ENCODE measurements at places on chromosomes 7 and 10.

DNA sequence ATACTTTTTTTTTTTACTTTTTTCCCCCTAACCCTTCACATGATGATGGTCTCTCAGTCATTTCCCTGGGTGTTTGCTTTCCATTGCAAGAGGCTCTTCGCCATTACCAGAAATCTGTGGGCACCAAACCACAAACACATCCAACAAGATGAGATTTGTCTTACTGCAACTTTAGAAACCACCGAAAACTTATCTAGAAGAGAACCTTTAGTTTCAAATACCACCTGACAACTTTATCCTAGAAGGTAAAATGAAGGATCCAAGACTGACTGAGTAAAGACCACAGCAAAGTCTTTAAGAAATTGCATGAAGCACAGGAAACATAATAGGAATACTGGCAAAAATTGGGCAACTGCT lies 363.3 kb upstream of the MBL2 start:
- H3K27me3 ChIP-seq = no peaks in the 10 kb centered on the region
- H3K36me3 ChIP-seq = no peaks in the 10 kb centered on the region
- no peak for DNase-seq

- H3K4me1 ChIP-seq = no peaks in the 10 kb centered on the region
- H3K27ac ChIP-seq = no peak overlapping the region
- DNase-seq = no peak
- no peaks in the 10 kb centered on the region for H3K36me3 ChIP-seq
- H3K4me3 ChIP-seq = no peak overlapping the region
- no peaks in the 10 kb centered on the region for H3K27me3 ChIP-seq
These were observed 42.2 kb upstream of the CAPZA2 start for GRCh38 chr7:116820149-116820548.

- no peaks in the 10 kb centered on the region for H3K36me3 ChIP-seq
- H3K4me3 ChIP-seq = no peak overlapping the region
- no peak overlapping the region for H3K27ac ChIP-seq
- DNase-seq = no peak
- no peaks in the 10 kb centered on the region for H3K27me3 ChIP-seq
- H3K4me1 ChIP-seq = no peaks in the 10 kb centered on the region
These were observed 30.6 kb upstream of the PITRM1 start for GRCh38 chr10:3203016-3203811.

GRCh38 chr7:2084331-2084730 lies 148.4 kb downstream of the MAD1L1 start:
- no peak overlapping the region for H3K27ac ChIP-seq
- no peaks in the 10 kb centered on the region for H3K4me1 ChIP-seq
- no peak overlapping the region for H3K4me3 ChIP-seq
- no peak for DNase-seq

DNA sequence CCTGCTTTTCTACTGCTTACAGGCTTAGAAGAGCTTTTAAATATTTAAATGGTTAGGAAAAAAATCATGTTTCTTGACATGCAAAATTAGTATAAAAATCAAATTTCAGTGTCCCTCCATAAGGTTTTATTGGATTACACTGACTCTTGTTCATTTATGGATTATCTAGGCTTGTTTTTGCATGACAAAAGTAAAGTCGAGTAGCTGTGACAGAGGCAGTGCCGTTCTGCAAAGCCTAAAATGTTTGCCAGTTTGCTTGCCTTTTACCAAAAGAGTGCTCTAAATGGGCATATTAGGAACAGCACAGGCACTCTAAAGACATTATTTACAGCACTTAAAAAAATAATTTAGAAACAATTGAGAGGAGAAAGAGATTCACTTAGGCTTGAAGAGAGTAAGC lies 139.6 kb downstream of the TSPAN12 start:
- H3K27ac ChIP-seq = no peak overlapping the region
- no peak for DNase-seq
- no peaks in the 10 kb centered on the region for H3K36me3 ChIP-seq
- no peak overlapping the region for H3K4me3 ChIP-seq
- H3K27me3 ChIP-seq = no peaks in the 10 kb centered on the region

- no peaks in the 10 kb centered on the region for H3K36me3 ChIP-seq
- H3K4me1 ChIP-seq = no peaks in the 10 kb centered on the region
- no peaks in the 10 kb centered on the region for H3K27me3 ChIP-seq
These were observed 105.3 kb downstream of the ARHGAP21 start for GRCh38 chr10:24618401-24618800.

- H3K4me1 ChIP-seq = peaks cover 16% of the 10 kb centered on the region
- no peak for DNase-seq
- H3K4me3 ChIP-seq = no peak overlapping the region
- H3K27ac ChIP-seq = no peak overlapping the region
- H3K27me3 ChIP-seq = no peaks in the 10 kb centered on the region
These were observed 83.1 kb upstream of the NPVF start for GRCh38 chr7:25311346-25311745.

DNA sequence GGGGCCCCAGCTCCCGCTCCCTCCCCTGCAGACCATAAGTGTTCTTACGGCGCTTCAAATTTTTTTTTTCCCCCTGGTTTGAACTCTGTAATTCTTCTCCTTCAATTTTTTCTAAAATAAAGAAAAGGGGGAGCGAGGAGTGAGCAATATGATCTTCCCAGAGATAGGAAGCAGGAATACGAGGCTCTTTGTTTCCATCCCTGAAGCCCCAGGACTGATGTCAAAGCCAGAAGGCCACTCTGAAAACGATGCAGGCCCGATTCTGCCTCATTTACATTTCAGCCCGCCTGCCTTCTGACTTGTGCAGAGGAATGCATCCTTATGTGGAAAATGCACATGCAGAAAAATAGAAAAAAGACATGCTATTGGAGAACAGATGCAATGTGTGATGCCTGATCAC lies 401.5 kb upstream of the MKI67 start:
- H3K27me3 ChIP-seq = no peaks in the 10 kb centered on the region
- H3K36me3 ChIP-seq = no peaks in the 10 kb centered on the region
- no peak overlapping the region for H3K4me3 ChIP-seq

- H3K36me3 ChIP-seq = no peaks in the 10 kb centered on the region
- no peak for DNase-seq
- H3K4me3 ChIP-seq = no peak overlapping the region
- H3K27ac ChIP-seq = no peak overlapping the region
- H3K27me3 ChIP-seq = no peaks in the 10 kb centered on the region
These were observed 79.5 kb upstream of the SEMA3A start for GRCh38 chr7:84274029-84274638.

DNA sequence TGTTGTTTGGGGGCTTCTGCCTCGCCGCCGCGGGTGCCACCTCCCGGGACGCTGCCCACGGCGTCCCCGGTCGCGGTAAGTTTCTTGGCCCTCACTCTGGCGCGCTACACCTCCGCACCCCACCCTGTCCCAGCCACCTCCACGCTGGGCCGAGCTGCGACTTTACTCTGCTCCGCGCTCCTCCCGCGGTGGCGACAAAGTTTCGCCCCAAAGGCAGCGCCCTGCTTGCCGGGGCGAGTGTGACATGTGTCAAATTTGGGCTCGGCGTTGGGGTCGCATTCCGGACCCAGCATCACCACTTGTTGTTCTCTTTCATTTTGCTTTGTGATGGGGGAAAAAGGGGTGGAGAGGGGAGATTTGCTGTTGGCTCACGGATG lies 167.7 kb upstream of the PPP1R3A start:
- H3K4me3 ChIP-seq = peak overlapping the region; percentile 85
- no peaks in the 10 kb centered on the region for H3K36me3 ChIP-seq
- H3K27me3 ChIP-seq = no peaks in the 10 kb centered on the region
- peak overlapping the region; percentile 97 for H3K27ac ChIP-seq

GRCh38 chr7:34832020-34832419 lies 174.0 kb downstream of the NPSR1 start:
- H3K4me3 ChIP-seq = no peak overlapping the region
- H3K27me3 ChIP-seq = no peaks in the 10 kb centered on the region
- H3K4me1 ChIP-seq = no peaks in the 10 kb centered on the region
- DNase-seq = no peak

DNA sequence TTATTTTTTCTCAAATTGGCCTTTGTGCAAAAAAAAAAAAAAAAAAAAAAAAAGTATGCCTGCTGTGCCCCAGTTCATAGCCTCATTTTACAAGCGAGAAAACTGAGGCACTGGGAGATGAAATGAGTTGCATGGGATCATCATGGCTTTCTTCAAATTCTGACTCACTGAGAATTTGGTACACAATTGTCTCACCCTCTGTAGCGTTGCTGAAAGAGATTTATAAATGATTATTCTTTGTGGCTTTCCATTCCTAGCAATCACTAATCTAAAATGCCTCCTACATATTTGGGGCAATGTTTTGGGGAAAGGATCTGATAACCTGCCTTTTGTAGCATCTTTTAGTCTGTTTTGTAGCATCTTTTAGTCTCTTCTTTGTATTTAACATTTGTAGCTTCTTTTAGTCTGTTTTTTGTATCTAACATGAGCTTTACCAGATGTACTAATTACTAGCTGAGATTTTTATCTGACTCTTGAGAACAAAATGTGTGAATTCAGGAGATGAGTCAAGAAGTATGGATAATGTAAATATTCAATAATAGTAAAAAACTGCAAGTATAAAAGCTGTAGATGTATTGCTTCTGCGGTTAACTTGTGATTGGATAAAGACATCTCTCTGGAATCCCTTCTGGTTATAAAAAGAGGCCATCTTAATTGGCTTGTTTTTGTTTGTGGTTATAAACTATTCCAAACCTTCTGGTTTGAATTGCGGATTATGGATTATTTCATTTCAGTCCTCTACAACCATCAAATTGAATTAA lies 161.4 kb downstream of the ARID5B start:
- H3K4me3 ChIP-seq = no peak overlapping the region
- H3K27ac ChIP-seq = peak overlapping the region; percentile 5

GRCh38 chr10:86708783-86709380 lies 40.6 kb downstream of the LDB3 start:
- DNase-seq = no peak
- no peaks in the 10 kb centered on the region for H3K36me3 ChIP-seq
- no peaks in the 10 kb centered on the region for H3K27me3 ChIP-seq

- no peak overlapping the region for H3K4me3 ChIP-seq
- H3K27me3 ChIP-seq = no peaks in the 10 kb centered on the region
- DNase-seq = no peak
- no peak overlapping the region for H3K27ac ChIP-seq
- no peaks in the 10 kb centered on the region for H3K4me1 ChIP-seq
- H3K36me3 ChIP-seq = no peaks in the 10 kb centered on the region
These were observed 12.0 kb downstream of the ZSCAN25 start for GRCh38 chr7:99628471-99629465.

GRCh38 chr7:15781944-15782343 lies 95.5 kb upstream of the MEOX2 start:
- DNase-seq = no peak
- no peaks in the 10 kb centered on the region for H3K36me3 ChIP-seq
- no peaks in the 10 kb centered on the region for H3K27me3 ChIP-seq
- no peaks in the 10 kb centered on the region for H3K4me1 ChIP-seq

DNA sequence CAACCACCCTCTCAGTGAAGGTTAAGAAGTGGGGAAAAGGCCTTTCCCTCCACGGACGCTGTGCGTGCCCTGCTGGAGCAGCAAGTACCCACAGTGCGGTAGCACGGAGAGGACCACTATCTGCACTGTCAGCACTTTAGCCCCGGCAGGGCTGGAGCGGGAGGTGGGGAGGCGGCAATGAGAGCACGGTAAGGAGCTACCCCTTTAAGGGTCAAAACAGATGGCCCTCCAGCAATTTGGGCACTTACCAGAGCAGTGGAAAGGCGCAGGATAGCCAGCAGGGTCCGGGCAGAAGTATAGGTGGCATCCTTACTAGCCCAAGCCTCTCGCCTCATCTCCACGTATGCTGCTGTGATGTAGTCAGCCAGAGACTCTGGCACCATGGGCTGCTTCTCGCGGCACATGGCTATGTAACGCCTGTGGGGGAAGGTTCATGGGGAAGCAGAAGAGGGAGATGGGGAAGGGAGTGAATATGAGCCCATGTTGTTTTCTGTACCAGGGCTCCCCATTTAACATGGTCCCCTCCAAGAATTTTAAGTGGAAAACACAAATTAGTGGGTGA lies 5.2 kb downstream of the COPS6 start:
- peaks cover 88% of the 10 kb centered on the region for H3K36me3 ChIP-seq
- no peak for DNase-seq
- no peaks in the 10 kb centered on the region for H3K4me1 ChIP-seq
- H3K27me3 ChIP-seq = no peaks in the 10 kb centered on the region
- H3K4me3 ChIP-seq = no peak overlapping the region

DNA sequence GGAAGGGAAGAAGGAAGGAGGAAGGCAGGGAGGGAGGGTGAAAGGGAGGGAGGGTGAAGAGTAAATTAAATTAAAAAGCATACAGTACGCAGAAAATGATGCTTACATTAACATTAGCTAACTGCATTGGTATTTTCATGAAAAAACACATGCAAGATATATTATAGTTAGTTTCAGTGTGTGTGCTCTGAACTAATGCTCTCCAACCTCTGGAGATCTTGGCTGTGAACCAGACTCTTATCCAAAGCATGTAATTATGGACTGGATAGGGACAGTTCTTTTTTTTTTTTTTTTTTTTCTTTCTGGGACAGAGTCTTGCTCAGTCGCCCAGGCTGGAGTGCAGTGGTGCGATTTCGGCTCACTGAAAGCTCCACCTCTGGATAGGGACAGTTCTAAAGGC lies 357.0 kb downstream of the FRMD4A start:
- no peak overlapping the region for H3K27ac ChIP-seq
- no peak for DNase-seq
- H3K4me3 ChIP-seq = no peak overlapping the region
- no peaks in the 10 kb centered on the region for H3K4me1 ChIP-seq
- H3K36me3 ChIP-seq = no peaks in the 10 kb centered on the region

DNA sequence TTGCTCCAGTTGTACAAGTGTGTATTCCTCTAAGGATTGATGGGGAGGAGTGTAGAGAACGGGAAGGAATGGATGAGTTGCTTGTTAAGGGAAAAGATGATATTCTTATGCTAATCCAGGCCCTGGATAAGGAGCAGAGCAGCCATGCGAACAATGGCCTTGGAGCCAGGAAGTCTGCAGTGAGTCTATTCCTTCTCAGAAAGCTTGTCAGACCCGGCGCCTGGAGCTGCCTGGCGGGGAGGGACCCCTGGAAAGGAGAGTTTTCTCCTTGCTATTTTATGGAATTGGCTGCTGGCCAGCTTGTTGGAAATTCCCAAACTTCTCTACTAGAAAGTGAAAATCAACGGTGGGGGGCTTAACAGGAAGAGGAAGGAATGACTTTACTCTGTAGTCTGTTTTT lies 89.1 kb downstream of the MMRN2 start:
- DNase-seq = no peak
- no peaks in the 10 kb centered on the region for H3K27me3 ChIP-seq
- H3K27ac ChIP-seq = peak overlapping the region; percentile 9
- H3K4me1 ChIP-seq = no peaks in the 10 kb centered on the region
- no peaks in the 10 kb centered on the region for H3K36me3 ChIP-seq
- no peak overlapping the region for H3K4me3 ChIP-seq

- DNase-seq = no peak
- H3K27me3 ChIP-seq = no peaks in the 10 kb centered on the region
- no peaks in the 10 kb centered on the region for H3K36me3 ChIP-seq
- H3K4me1 ChIP-seq = no peaks in the 10 kb centered on the region
- no peak overlapping the region for H3K27ac ChIP-seq
These were observed 166.2 kb upstream of the SP8 start for GRCh38 chr7:20952916-20953315.
